ENCODE measurements at places on chromosomes 5 and 9. TPM values are rescaled to one million over a fixed set of nuclear protein-coding genes. Genes with fewer than 3 reads are reported as not detected.
A peak's percentile ranks its signal among the peaks of the same experiment; 100 is the strongest.

NFX1 gene
- polyA plus RNA-seq, result 26.8 TPM

TRAF1 gene
- polyA plus RNA-seq, result 0.55 TPM

SOX30 gene
- not detected for polyA plus RNA-seq

TMEM167A gene
- 60.8 TPM for polyA plus RNA-seq

PCDHA11 gene
- not detected for polyA plus RNA-seq

SHB gene
- 5.1 TPM for polyA plus RNA-seq

MAP1B gene
- 1.2 TPM for polyA plus RNA-seq

ELOVL7 gene
- 0.20 TPM for polyA plus RNA-seq

EXOC3 gene
- 38.2 TPM for polyA plus RNA-seq

SLC6A3 gene
- not detected for polyA plus RNA-seq

ST8SIA4 gene
- 0.52 TPM for polyA plus RNA-seq

MARCOL gene
- not detected for polyA plus RNA-seq

- DNase-seq, result peak; percentile 64
- no peak within 1 kb of the TSS for H3K27ac ChIP-seq
- H3K4me1 ChIP-seq, result no peaks in the 10 kb centered on the region
- H3K27me3 ChIP-seq, result no peaks in the 10 kb centered on the region
- H3K4me3 ChIP-seq, result peak within 1 kb of the TSS; percentile 22
Measured at GRCh38 chr5:23507278-23507685, at the start of gene PRDM9. Gene PRDM9, plus strand, starts transcription at chr5:23507609. Its CDS starts 1,425 bp downstream, at chr5:23509034.

DNA sequence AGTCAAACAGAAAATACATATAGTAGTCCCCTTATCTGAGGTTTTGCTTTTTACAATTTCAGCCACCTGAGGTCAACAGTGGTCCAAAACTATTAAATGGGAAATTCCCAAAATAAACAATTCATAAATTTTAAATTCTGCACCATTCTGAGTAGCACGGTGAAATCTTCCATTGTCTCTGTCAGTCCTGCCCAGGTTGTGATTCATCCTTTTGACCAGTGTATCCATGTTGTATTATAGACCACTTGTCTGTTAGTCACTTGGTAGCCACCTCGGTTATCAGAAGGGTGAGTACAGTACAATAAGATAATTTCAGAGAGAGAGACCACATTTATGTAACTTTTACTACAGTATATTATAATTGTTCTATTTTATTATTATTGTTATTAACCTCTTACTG, 2.8 kb downstream of the CCDC152 start:
- H3K27ac ChIP-seq, result no peak overlapping the region
- no peaks in the 10 kb centered on the region for H3K36me3 ChIP-seq
- DNase-seq, result no peak
- peaks cover 4% of the 10 kb centered on the region for H3K4me1 ChIP-seq
- H3K27me3 ChIP-seq, result no peaks in the 10 kb centered on the region

GRCh38 chr5:170440771-170441392, 51.7 kb upstream of the KCNMB1 start:
- no peaks in the 10 kb centered on the region for H3K36me3 ChIP-seq
- H3K27me3 ChIP-seq, result no peaks in the 10 kb centered on the region
- no peak overlapping the region for H3K27ac ChIP-seq
- H3K4me3 ChIP-seq, result no peak overlapping the region
- DNase-seq, result no peak

DNA sequence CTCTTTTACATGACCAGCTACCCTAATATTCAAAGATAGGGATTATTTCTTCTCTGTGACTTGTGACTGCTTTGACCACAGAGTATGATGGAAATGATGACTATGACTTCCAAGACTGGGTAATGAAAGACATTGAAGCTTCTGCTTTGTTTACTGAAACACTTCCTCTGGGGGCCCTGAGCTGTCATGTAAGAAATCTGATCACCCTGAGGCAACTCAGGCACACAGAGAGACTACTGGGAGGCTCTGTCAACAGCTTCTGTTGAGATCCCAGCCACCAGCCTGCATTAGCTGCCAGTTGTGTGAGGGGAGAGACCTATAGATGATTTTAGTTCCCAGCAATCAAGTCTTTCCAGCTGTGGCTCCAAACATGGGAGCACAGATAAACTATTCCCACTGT, 76.5 kb downstream of the KCTD16 start:
- H3K4me1 ChIP-seq, result peaks cover 8% of the 10 kb centered on the region
- H3K27me3 ChIP-seq, result no peaks in the 10 kb centered on the region
- no peak overlapping the region for H3K4me3 ChIP-seq
- no peak overlapping the region for H3K27ac ChIP-seq

DNA sequence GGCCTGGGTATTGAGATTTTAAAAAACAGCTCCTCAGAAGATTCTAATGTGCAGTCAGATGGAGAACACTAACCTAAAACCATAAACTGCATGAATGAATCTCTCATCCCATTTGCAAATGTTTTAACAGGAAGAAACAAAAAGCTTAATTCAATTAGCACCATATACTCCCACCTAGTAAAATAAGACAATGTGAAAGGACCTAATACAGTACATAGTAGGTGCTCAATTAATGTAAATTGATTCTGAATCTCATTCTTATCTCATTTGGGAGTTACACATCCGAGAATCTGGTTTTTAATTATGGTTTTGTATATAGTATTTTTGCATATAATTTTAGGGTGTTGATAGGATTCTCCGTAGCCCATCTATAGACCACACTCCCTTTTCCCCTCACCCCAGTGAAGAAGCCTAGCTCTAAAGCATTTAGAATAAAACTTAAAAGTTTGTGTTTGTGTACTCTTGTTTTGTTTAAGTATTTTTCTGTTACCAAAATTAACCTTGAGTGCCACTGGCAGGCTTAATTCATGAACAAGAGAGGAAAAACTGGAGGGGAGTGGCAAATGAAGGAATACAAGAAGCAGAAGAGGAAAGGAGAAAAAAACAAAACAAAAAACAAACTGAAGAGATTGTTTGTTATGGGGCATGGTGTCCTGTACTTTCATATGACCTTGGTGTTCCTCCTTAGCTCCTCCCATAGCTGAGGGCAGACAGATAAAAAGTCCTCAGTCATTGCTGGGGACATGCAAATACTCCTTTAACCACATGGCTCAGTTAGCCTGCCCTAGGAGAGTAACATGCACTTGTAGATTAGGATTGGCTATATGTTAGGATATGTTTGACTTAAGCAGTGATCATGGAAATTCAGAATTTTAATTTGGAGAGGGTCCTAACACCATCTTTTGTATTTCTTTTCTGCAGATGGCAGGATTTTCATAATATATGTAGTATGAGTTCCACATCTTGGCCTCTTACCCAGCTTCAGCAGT, 1.2 kb downstream of the RNF14 start:
- peaks cover 27% of the 10 kb centered on the region for H3K4me1 ChIP-seq
- peak overlapping the region; percentile 87 for H3K4me3 ChIP-seq
- H3K27me3 ChIP-seq, result no peaks in the 10 kb centered on the region
- H3K36me3 ChIP-seq, result peaks cover 6% of the 10 kb centered on the region
- peak overlapping the region; percentile 98 for H3K27ac ChIP-seq
- no peak for DNase-seq

GRCh38 chr9:130578865-130579737, at the start of gene FUBP3:
Gene FUBP3, plus strand, starts transcription at chr9:130579577. Its CDS starts 104 bp downstream, at chr9:130579681.
- peak; percentile 97 for DNase-seq
- H3K27ac ChIP-seq, result peak within 1 kb of the TSS; percentile 94
- H3K4me1 ChIP-seq, result peaks cover 26% of the 10 kb centered on the region
- H3K4me3 ChIP-seq, result peak within 1 kb of the TSS; percentile 88
- peaks cover 20% of the 10 kb centered on the region for H3K36me3 ChIP-seq
- no peaks in the 10 kb centered on the region for H3K27me3 ChIP-seq

DNA sequence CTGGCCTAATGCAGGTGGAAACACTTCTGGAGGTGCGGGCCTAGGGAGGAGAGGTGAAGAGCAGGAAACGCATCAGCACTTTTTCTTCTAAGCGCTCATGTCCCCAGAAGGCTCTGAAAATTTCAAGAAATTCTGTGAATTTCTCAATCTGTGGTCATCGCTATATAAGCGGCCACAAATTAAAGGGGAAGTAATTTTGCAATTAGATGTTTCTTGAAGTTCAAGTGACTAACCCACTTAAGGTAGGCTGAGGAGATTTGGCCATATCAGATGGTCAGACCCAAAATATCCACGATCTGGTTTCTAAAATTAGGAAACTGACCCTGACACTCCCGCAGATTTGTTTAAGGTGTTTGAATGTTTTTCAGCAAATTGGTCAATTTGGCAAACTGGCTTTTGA, 16.6 kb upstream of the HMGCR start:
- H3K36me3 ChIP-seq, result no peaks in the 10 kb centered on the region
- no peak overlapping the region for H3K27ac ChIP-seq
- no peaks in the 10 kb centered on the region for H3K27me3 ChIP-seq
- no peaks in the 10 kb centered on the region for H3K4me1 ChIP-seq

- no peaks in the 10 kb centered on the region for H3K4me1 ChIP-seq
- no peak for DNase-seq
- no peaks in the 10 kb centered on the region for H3K27me3 ChIP-seq
- H3K27ac ChIP-seq, result no peak overlapping the region
- no peaks in the 10 kb centered on the region for H3K36me3 ChIP-seq
Measured at GRCh38 chr5:40909723-40910122, 426 bp downstream of the C7 start.

Measured in psoas muscle (tissue), 8 donors.